ENCODE measurements at places on chromosomes 4 and X.

DNA sequence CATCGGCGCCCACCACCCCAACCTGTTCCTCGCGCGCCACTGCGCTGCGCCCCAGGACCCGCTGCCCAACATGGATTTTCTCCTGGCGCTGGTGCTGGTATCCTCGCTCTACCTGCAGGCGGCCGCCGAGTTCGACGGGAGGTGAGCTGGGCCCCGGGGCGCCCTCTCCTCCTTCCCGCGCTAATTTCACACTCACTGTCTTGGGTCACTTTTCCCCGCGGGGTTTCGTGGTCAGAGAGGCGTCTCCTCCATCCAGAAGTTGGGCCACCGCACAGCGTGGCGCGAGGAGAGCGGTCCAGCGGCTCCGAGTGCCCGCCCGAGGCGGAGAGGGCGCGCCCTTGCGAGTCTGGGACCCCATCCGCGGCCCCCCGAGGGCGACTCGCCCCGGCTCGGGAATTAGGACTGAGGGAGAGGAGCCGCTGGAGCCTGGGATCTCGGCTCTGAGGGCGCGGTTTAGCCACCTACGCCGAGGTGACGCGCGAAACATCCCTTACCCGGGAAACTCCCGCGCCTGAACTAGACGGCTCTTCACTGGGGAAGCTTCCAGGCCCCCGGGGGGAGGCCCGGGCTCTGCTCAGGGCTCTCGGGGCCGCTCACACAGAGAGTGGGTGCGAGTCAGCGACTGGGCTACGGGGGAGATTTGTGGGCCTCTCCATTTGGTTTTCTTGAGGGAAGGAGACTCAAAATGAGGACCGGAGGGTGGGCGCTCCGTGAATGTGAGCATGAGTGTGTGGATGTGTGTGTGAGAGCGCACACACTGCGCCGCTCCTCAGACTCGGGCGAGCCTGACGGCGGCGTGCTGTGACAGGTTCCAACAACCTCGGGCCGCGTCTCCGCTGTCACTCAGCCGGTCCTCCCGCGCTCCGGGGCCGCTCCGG lies 551 bp downstream of the NPNT start:
- DNase-seq, result no peak

DNA sequence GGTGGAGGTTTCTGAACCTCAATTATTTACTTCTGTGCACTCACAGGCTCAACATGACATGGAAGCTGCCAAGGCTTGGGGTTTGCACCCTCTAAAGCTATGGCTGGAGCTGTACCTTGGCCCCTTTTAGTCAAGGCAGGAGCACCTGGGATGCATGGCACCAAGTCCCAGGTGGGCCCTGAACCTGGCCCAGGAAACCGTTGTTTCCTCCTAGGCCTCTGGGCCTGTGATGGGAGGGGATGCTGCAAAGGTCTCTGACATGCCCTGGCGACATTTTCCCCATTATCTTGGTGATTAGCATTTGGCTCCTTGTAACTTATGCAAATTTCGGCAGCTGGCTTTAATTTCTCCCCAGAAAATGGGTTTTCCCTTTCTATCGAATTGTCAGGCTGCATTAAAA lies 726.1 kb upstream of the POU3F4 start:
- no peak for DNase-seq

DNA sequence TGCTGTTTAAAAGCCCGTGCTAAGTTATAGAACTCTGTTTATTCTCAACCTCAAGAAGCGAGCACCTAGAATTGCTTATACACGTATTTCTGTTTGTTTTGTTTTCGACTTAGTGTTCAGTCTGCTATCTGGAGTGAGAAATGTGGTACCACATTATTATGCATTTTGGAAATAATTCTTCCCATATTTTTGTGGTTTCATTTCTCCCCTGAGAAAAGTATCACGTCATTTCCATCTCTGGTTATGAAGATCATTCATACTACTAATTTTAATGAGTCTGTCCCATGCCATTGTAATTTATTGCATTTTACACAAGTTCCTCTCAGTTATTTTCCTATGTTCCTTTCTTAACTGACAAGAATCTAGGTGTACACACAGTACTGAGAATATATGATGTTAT lies 186.0 kb downstream of the DCHS2 start:
- peak; percentile 23 for DNase-seq

DNA sequence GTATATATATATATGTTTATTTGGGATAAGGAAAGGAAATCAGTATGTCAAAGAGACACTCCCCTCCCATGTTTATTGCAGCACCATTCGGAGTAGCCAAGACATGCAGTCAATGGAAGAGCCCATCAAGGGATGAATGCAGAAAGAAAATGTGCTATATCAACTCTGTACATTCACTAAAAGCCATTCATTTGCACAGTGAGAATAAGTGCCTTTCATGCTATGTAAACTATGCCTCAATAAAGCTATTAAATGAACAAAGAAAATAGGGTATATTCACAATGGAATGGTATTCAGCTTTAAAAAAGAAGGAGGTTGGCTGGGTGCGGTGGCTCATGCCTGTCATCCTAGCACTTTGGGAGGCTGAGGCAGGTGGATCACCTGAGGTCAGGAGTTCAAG lies 20.3 kb downstream of the CD99 start:
- DNase-seq, result no peak

DNA sequence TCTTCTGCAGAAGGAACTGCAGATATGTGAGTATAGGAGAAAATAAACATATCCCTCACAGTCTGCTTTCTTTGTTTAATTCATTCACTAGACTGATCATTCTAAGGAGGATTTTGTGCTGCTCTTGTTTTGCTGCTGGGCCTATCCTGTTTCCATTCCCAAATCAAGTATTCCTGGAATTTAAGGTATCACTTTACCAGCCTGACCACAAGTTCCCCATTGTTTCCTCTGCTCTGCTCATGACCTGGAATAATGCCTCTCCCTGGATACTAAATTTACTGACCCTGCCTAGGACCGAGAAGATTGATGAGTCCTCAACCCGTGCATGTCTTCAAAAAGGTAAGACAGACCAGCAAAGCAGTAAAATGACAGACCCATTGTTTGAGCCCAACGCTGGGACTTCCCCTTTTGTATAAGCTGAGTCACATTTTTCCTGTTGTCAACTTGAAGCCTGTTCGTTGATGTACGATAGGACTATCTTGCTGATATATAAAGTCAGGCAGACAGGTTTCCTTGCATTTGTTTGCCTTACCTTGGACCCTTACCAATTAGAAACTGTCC lies 85.5 kb upstream of the TET2 start:
- no peak for DNase-seq

- DNase-seq, result peak; percentile 98
Measured at GRCh38 chr4:73891739-73892405, 22.7 kb downstream of the CXCL1 start.

DNA sequence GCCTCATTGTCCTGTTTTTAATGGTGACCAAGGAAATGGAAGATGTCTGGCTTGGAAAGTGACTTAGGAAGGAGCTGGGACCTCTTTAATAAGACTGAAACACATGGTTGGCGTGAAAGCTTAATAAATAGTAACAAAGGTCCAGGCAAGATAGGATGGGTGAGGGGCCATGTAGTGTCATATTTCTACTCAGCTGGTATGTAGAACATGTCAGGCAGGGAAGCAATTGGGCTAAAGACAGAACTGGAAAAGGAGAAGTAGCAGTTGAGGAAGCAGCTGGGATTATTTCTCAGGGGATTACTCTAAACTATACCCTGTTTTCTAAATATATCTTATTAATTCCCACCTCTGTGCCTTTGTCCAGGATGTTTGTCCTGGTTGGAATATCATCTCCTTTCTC lies 18.6 kb downstream of the ITGB1BP2 start:
- DNase-seq, result peak; percentile 1

GRCh38 chr4:74016068-74016467 lies 17.6 kb upstream of the CXCL5 start:
- no peak for DNase-seq

GRCh38 chr4:88573995-88574394 lies 18.3 kb upstream of the HERC3 start:
- no peak for DNase-seq

GRCh38 chrX:46573331-46573891 lies at the start of gene CHST7:
CHST7 (plus strand) TSS chrX:46573765; CDS start chrX:46573932, 167 bp downstream.
- DNase-seq, result no peak

- no peak for DNase-seq
Measured at GRCh38 chrX:68719181-68719903, 71.9 kb downstream of the STARD8 start.

- DNase-seq, result no peak
Measured at GRCh38 chr4:56360071-56360470, 27.2 kb downstream of the AASDH start.

DNA sequence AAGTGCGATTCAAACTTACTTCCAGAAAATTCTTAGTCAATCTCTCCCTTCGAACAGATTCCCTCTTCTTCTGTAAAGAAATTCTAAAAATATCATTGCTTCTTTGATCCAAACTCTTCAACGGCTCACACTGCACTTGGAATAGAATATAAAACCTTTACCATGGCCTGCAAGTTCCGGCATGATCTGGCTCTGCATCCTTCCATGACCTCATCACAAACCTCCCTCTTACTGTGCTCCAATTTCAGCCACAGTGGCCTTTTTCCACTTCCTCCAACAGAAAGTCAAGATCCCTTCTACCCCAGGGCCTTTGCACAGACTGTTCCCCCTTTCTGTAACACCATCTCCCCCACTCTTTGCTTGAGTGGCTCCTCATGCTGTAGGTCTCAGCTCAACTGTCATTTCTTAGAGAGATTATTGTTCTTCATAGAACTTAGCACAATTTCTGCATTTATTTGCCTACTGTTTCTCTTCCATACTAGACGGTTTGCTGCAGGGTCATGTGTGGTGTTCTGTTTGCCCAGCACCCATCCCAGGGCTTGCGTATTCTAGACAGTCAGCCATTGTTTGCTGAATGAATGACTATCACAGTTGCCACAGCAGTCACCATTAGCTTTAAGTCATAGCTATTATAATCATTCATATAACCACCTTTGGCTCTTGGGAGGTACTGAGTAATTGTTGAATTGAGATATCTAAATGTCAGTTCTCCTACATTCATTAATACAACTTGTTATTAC lies 1.9 kb upstream of the STOX2 start:
- no peak for DNase-seq

GRCh38 chrX:71996826-71997225 lies 86.2 kb downstream of the NHSL2 start:
- no peak for DNase-seq

- DNase-seq, result no peak
Measured at GRCh38 chr4:139534287-139534950, 21.6 kb downstream of the SETD7 start.

DNA sequence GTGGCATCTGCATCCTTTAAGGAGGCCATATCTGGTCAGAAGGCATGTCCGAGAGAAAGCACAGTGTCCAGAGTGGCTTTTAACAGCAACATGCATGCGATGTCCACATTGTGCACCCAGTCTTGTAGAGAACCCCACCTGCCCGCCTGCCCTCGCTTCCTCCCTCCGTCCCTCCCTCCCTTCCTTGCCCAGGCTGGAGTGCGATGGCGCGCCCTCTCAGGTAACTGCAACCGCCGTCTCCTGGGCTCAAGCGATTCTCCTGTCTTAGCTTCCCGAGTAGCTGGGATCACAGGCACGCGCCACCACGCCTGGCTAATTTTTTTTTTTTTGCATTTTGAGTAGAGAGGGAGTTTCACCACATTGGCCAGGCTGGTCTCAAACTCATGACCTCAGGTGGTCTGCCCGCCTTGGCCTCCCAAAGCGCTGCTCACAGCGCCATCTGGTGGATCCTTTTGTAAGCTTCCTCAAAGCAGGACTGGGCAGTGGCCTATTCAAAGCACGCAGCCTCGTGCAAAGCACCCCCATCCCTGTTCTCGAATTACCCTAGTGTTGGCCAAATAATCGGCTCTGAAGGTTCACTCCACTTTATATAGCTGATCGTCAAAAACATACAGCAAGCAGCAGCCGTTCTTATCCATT lies 15.0 kb downstream of the BRCC3 start:
- DNase-seq, result no peak

- DNase-seq, result no peak
Measured at GRCh38 chr4:158234671-158235070, 24.4 kb downstream of the TMEM144 start.

DNA sequence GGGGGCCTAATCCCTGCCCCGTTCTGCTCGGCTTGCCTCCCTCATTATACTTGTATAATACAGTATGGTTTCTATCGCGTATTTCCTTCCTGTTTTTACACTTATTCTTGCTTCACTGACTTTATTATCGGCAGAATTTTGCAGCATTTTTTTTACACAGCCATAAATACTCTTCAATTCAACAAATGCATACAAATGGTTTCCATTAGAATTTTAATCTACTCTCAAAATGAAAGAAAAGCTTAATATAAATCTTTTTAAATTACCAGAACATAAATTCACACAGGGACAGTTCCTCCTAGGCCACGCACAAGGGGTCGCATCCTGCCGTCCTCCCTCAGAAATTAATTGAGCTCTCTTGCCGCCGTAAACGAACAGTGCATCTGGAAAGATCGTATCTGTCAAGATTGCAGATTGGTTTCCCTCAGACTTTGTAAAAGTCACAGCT lies 42.9 kb downstream of the DCTD start:
- no peak for DNase-seq

DNA sequence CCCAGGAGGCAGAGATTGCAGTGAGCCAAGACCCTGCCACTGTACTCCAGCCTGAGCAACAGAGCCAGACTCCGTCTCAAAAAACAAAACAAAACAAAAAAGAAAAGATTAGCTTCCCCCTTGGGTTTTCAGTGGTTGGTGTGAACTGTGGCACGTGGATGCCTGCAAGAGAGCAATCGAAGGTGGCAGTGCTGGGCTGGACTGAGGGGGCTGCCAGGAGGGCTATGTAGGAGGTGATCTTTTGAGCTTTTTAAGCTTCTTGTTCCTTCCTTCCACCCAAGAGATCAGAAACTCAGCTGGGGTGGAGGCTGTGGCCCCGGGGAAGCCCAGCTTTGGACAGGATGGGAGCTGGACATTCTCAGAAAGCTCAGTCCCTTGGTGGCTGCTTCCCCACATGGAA lies 49.6 kb downstream of the PRPS1 start:
- DNase-seq, result no peak

- no peak for DNase-seq
Measured at GRCh38 chr4:140865253-140866217, 109.3 kb upstream of the TBC1D9 start.

GRCh38 chrX:129984111-129984958 lies 1.9 kb downstream of the BCORL1 start:
- DNase-seq, result no peak

GRCh38 chrX:155031657-155032056 lies 5.0 kb downstream of the FUNDC2 start:
- no peak for DNase-seq

DNA sequence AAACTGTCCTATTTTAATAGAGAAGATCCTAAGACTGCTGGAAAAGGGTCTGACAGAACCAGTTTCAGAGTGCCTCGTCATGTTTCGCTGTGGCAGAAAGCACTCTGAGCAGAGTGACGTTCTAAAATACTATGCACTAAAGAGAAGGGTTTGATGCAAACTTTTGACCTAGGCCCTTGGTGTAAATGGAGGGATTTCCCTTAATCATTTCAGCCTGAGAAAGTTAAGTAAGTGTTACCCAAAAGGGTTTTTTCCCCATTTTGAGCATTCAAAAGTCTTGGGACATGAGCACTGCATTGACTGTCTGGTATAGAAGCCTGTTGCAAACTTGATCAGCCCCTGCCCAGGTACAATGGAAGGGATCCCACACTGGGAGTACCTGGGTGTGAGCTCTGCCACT lies 157.5 kb upstream of the ATOH1 start:
- DNase-seq, result no peak

GRCh38 chr4:80646061-80646460 lies 310.5 kb downstream of the CFAP299 start:
- no peak for DNase-seq

GRCh38 chrX:148995661-148996060 lies 495.2 kb downstream of the AFF2 start:
- no peak for DNase-seq

GRCh38 chrX:57902633-57903032 lies 7.6 kb downstream of the ZXDA start:
- no peak for DNase-seq

All from fibroblast of skin of left quadriceps (primary cell).